ENCODE measurements at places on chromosomes 2 and 18.
A peak's percentile ranks its signal among the peaks of the same experiment; 100 is the strongest.

DNA sequence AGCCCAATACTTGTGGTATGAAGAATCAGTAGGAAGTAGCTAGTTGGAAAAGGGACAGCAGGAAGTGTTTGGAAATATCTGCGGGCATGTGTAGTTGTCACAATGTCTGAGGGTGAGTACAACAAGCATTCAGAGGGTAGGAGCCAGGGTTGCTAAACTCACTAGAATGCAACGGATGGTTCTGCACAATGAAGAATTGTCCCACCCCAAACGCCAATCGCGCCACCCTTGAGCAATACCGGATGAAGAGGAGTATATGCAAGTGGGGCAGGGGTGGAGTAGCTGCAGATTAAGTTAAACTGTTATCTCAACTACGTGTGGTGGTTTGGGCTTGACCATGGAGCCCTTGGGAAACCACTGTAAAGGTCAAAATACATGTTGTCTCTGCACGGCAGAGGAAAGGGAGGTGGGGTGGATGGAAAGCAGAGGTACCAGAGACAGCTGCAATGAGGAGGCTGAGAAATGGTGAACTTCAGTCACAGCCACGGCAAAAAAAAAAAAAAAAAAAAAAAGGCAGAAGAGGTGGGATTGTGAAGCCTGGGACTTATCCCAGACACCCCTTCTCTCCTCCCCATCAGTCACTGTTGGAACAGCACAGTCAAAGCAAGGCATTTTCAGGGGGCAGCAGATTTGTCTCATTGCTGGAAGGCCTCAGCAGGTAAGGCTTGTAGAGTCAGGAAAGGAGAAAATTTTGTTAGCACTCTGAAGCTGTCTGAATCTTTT lies 5.2 kb downstream of the CCL20 start:
- no peak for DNase-seq

GRCh38 chr2:28538652-28539051 lies 42.8 kb downstream of the PLB1 start:
- no peak for DNase-seq

DNA sequence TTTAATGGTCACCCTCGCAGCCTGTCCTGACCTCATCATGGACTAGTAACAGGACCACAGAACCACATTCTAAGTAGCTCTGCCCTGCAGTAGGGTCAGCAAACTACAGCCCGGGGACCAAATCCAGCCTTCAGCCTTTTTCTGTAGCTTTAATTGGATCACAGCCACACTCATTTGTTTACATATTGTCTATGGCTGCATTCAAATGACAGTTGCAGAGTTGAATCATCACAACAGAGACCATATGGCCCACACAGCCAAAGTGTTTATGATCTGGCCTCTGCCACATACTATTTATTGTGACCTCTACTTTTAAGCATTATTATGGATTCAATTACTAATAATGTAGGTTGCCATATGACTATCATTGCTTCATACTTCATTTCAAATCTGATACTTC lies 47.7 kb downstream of the MAP3K19 start:
- DNase-seq = no peak

- no peak for DNase-seq
Measured at GRCh38 chr2:191748059-191748461, 70.1 kb downstream of the NABP1 start.

DNA sequence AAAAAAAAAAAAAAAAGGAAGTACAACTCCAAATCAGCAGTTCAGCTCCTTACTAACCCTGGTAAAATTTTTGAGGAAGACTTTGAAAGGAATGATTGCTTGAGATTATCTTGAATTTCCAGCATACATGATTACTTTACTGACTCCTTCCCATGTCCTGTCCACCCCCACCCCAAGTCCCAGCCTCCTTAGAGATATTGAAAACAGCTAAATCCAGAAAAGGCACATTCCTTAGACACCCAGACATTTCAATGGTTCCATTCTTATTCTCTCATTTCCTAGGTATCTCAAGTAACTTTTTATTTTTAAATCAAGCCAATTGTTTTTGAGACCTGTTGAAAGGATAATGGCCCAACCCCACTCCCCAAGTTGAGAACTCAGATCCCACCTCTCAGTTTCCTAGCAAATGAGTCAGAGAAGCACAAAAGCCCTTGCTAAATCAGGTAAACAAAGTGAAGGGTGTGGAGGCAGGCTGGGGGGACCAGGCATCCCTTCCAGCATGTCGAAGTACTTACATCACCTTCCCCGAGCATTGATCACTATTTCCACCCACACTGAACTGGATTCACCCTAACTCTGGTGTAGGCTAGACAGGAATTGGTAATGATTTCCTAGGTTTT lies 95.4 kb upstream of the FZD7 start:
- no peak for DNase-seq

GRCh38 chr18:10374636-10375293 lies 79.7 kb upstream of the APCDD1 start:
- DNase-seq = no peak

DNA sequence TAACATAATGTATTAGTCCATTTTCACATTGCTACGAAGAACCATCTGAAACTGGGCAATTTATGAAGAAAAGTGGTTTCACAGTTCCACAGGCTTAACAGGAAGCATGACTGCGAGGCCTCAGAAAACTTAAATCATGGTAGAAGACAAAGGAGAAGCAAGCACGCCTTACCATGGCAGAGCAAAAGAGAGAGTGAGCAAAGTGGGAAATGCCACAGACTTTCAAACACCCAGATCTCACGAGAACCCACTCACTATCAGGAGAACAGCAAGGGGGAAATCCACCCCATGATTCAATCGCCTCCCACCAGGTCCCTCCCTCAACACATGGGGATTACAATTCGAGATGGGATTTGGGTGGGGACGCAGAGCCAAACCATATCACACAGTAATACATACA lies 22.5 kb downstream of the PIGN start:
- no peak for DNase-seq

DNA sequence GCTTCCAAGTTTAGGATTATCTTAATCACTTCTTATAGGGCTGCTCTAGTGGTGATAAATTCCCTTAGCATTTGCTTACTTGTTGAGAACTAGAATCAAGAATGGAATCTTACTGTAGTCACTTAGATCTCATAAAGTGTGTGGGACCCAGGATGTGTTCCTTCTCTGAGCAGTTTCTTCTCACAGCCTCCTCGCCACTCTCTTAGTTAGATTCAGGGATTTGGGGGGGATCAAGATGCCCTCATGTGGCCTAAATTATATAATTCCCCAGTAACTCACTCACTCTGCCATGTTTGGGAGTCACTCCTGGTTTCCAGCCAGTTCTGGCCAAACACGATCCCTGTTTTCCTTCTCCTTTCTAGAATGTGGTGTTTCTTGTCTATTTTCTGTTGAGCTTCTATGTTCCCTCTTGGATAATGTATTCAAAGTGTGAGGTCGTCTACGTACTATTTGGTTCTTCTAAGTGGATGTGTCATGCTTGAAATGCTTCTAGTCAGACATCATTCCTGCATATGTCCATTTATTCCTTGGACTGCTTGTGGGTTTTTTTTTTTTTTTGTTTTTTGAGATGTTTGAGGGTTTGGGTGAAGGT lies 414.9 kb upstream of the SYT4 start:
- no peak for DNase-seq

- no peak for DNase-seq
Measured at GRCh38 chr2:148969659-148970061, 68.8 kb upstream of the LYPD6B start.

DNA sequence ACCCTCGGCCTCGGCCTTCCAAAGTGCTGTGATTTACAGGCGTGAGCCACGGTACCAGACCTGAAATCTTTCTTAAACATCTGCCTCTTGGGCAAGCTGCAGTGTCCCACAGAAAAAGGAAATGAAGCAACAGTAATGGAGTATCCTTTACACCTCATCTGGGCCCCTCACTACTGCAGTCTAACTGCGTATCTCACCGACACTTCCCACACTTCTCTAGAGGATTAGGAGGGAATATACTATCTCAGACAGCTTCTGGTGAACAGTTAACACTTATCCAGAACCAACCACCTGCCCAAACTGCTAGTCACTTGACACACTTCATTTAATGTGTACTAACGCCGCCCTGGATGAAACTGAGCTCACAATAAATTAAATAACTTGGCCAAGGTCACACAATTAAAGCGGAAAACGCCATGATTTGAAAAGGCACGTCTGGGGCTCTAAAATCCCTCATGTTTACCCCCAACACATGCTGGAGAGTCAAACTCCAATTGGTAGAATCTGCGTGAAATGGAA lies 993 bp downstream of the COX7A2L start:
- DNase-seq = peak; percentile 18

- DNase-seq = no peak
Measured at GRCh38 chr2:126674075-126674744, 18.3 kb downstream of the GYPC start.

- no peak for DNase-seq
Measured at GRCh38 chr18:26440644-26441043, 107.7 kb downstream of the KCTD1 start.

DNA sequence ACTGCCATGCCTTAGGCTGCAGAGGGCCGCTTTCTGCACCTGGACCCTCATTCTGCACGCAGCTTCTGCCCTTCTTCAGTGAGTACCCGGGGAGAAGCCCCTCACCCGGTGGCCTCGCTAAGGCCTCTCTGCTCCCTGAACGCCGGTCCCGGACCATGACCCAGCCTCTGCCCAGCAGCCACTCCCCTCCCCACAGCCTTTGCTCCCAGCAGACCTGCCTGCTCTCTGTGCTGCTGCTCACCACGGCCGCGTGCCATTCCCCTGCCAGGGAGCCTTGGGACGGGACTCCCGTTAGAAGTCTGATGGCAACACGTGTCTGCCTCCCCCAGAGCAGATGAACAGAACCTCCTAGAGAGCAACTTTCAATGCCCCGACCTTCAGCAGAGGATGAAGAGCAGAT lies 282.8 kb downstream of the NDUFA10 start:
- DNase-seq = no peak

- DNase-seq = no peak
Measured at GRCh38 chr18:6021306-6022073, 126.2 kb upstream of the TMEM200C start.

GRCh38 chr2:16650287-16651249 lies 15.1 kb downstream of the CYRIA start:
- DNase-seq = no peak

GRCh38 chr2:19659024-19659792 lies 242.6 kb downstream of the TTC32 start:
- DNase-seq = no peak

DNA sequence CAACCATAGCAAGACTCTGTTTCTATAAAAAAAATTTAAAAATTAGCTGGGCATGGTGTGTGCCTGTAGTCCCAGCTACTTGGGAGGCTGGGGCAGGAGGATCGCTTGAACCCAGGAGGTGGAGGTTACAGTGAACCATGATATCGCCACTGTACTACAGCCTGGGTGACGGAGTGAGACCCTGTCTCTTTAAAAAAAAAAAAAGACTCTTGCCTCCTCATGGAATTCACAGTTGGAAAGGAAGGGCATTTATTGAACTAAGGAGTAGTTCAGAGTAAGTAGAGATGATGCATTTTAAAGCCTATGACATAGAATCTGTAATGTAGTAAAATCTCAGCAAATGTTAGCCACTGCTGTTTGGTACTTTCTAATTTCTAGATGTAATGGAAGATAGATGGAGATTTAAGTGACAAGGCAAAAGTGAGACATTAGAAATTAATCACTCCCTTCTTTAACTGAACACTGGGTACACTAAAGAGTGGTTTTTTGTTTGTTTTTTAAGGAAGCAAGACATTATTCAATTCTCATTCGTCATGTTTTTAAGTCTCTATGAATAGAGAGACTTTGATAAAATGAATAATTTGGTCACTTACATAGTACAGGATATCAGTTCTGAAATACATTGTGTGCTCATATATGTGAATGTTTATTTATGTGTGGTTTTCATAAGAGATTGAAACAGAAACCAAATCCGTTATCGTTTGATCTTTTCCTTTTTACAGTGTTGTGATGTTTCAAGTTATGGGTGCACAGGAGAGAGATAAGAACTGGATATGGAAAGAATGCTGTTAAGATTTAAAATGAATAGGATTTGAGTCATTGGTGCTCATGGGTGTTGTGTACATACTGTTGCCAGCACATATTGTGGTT lies 186.1 kb upstream of the STON1 start:
- peak; percentile 63 for DNase-seq

GRCh38 chr2:50492477-50492851 lies 539.5 kb downstream of the NRXN1 start:
- peak; percentile 40 for DNase-seq

DNA sequence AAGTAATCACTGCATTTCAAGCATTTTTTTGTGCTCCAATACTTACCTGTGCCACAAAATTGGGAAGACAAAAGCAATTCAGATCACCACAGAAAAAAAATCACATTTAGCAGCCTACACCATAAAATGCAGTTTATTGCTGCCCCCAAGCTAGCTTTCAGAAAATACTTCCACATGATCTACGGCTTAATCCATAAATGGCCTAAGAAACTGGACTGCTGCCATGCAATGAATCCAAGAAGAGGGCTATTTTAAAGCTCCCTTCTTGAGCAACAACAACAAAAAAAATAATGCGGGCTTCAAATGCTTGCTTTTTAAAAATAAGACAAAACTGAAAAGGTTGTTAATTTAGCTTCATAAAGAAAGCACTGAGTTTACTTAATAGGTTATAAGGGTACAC lies 272.3 kb downstream of the RAD51AP2 start:
- DNase-seq = no peak

GRCh38 chr2:154291511-154291910 lies 407.0 kb upstream of the KCNJ3 start:
- no peak for DNase-seq

DNA sequence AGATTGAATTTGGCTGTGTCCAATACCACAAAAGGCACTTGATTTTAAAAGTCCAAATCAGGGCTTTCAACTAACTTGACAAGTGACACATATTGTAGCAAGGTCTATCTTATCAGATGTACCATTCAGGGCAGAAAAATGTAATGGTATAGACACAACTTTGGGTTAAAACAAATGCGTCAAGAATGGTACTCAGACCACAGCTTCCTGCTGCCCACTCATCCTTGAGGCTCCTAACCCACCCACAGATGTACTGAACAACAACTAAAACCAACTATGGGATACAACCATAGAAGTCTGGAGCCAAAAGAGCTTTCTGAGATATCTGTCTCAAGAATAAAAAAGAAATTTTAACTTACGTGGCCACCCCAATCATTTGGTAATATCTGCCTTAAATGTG lies 105.2 kb downstream of the RBM43 start:
- no peak for DNase-seq

GRCh38 chr2:152071092-152071491 lies 27.8 kb downstream of the CACNB4 start:
- no peak for DNase-seq

- no peak for DNase-seq
Measured at GRCh38 chr18:6210349-6211173, 204.2 kb downstream of the L3MBTL4 start.

GRCh38 chr2:190887089-190887488 lies 6.5 kb downstream of the GLS start:
- peak; percentile 30 for DNase-seq

DNA sequence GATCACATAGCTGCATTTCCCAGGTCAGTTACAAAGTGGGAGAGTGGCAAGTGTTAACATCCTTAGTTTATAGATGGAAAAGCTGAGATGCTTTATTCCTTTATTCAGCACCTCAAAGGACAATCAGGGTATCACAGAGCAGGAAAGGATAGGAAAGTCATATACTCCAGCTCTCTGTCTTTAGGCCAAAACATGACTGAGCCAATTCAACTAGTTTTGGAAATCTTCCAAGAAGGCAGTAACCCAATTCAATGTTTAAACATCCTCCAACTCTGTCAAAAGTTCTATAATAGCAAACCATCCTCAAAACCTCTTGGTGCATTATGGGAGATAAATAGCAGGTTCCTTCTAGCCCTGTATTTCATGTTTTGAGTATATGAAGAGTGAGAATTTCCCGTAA lies 25.2 kb downstream of the CASP8 start:
- no peak for DNase-seq

GRCh38 chr2:28160986-28161425 lies 231.7 kb upstream of the FOSL2 start:
- no peak for DNase-seq

All from CD4-positive, alpha-beta T cell treated with Interleukin-15 for 4 hours (primary cell).